ENCODE measurements at places on chromosomes 6 and 20. TPM values are rescaled to one million over a fixed set of nuclear protein-coding genes. Genes with fewer than 3 reads are reported as not detected.

SLC22A7 gene
- not detected for total RNA-seq

TNFAIP3 gene
- total RNA-seq, result 92.2 TPM

SAMD10 gene
- 12.7 TPM for total RNA-seq

HLA-A gene
- 1,607 TPM for total RNA-seq

BMP5 gene
- total RNA-seq, result not detected

ZNF311 gene
- 0.17 TPM for total RNA-seq

GPANK1 gene
- 24.2 TPM for total RNA-seq

CRISP2 gene
- total RNA-seq, result not detected

TP53INP2 gene
- 8.1 TPM for total RNA-seq

SIRPD gene
- not detected for total RNA-seq

MUCL3 gene
- total RNA-seq, result not detected

CLPSL2 gene
- total RNA-seq, result not detected

RSPO4 gene
- total RNA-seq, result 0.37 TPM

TNXB gene
- total RNA-seq, result 19.0 TPM

DDX43 gene
- 2.6 TPM for total RNA-seq

COL19A1 gene
- 56.9 TPM for total RNA-seq

C20orf141 gene
- total RNA-seq, result not detected

DLGAP4 gene
- total RNA-seq, result 63.6 TPM

TREM2 gene
- total RNA-seq, result not detected

RCAN2 gene
- not detected for total RNA-seq

NDRG3 gene
- total RNA-seq, result 27.5 TPM

C6orf132 gene
- 0.05 TPM for total RNA-seq

RIPOR2 gene
- 430 TPM for total RNA-seq

RHAG gene
- total RNA-seq, result not detected

DOP1A gene
- total RNA-seq, result 37.5 TPM

ZBTB46 gene
- total RNA-seq, result 1.6 TPM

BMP2 gene
- total RNA-seq, result not detected

SLC22A3 gene
- not detected for total RNA-seq

TFAP2D gene
- not detected for total RNA-seq

MACROD2 gene
- total RNA-seq, result 5.3 TPM

HEY2 gene
- not detected for total RNA-seq

LST1 gene
- 9.5 TPM for total RNA-seq

HLA-DQB1 gene
- 267 TPM for total RNA-seq

KCNQ5 gene
- total RNA-seq, result 10.4 TPM

MYB gene
- total RNA-seq, result 1.4 TPM

SLCO4A1 gene
- total RNA-seq, result 79.2 TPM

DEK gene
- 114 TPM for total RNA-seq

ZNF831 gene
- total RNA-seq, result 14.1 TPM

XKR7 gene
- total RNA-seq, result 0.10 TPM

SLPI gene
- not detected for total RNA-seq

MYCT1 gene
- total RNA-seq, result not detected

SNPH gene
- total RNA-seq, result 3.0 TPM

RIOK1 gene
- 25.9 TPM for total RNA-seq

KCNK15 gene
- 0.17 TPM for total RNA-seq

CLVS2 gene
- not detected for total RNA-seq

RBM24 gene
- total RNA-seq, result not detected

MYH7B gene
- 0.66 TPM for total RNA-seq

SLC12A5 gene
- total RNA-seq, result not detected

C6orf58 gene
- not detected for total RNA-seq

HTR1B gene
- not detected for total RNA-seq

SNAI1 gene
- 4.3 TPM for total RNA-seq

ETV7 gene
- total RNA-seq, result 0.46 TPM

PPP1R3G gene
- total RNA-seq, result 0.24 TPM

Data from B cell (primary cell).